ENCODE measurements at places on chromosomes 13 and 19.
A peak's percentile ranks its signal among the peaks of the same experiment; 100 is the strongest.

DNA sequence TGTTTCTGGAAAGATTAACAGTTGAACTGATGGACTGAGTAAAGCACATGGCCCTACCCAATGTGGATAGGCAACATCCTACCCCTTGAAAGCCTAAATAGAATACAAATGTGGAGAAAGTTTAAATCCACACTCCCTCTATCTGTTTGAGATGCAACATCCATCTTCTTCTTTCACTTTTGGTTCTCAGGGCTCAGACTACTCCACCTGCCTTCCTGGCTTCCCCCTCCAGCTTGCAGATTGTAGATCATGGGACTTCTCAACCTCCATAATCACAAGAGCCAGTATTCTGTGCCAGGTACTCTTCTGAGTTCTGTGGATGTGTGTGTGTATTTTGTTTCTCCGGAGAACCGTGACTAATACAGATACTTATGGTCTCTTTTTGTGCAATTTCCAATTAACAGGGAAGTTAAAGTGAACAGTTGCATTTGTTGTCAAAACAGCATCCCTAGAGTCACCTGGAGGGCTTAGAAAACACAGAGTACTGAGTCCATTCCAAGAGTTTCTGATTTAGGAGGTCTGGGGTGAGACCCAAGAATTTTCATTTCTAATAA lies 590.3 kb upstream of the MIR17HG start:
- DNase-seq: no peak

DNA sequence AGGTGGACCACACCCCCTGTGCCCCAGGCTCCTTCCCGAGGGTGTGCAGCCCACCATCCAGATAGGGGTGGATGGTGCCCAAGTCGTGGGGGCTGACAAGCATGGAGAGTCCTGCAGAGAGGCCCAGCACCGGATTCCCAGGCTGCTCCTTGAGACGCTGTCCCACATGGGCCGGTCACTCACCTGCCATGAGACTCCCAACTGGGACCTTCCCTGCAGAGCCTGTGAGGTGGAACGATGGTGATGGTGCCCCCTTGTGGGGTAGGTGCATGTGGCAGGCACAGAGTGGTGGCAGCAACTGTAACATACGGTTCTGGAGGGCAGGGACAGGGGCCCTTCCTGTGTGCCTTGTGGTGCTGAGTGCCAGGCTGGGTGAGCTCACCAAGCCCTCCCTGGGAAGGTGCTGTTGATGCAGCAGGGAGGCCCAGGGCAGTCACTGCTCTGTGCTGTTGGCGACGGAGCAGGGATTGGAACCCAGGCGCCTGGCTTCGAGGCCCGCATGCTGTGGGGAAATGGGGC lies 33.1 kb downstream of the PPP1R37 start:
- peak; percentile 52 for DNase-seq

DNA sequence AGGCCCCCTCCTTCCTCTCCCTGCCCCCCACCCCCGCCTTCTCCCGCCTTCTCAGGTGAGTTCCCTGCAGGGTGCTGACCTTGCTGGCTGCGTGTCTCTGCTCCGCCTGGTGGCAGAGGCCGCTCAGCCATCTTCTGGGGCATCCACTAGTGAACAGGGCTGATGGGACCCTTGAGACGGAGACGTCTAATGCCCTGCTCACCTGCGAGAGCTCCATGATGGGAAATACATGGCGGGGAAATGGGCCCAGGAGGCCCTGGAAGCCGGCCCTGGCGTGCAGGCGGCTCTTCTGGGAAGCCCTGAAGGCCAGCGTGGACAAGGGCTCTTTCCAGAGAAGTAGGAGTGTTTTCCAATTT lies 15.2 kb upstream of the F7 start:
- DNase-seq: no peak

DNA sequence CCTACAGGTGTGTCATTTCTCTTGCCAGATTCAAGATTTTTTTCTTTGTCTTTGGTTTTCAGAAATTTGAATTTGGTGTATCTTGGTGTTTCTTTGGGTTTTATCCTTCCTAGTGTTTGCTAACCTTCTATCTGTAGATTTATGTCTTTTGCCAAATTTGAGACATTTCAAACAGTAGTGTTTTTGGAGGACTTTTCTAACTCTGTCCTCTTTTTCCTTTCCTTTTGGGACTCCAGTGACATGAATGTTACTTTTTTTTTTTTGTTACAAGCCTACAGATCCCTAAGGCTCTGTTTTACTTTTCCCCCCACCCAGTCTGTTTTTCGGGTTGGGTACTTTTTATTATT lies 58.8 kb downstream of the ZMYM2 start:
- DNase-seq: no peak

GRCh38 chr13:94327318-94327717 lies 152.2 kb downstream of the DCT start:
- DNase-seq: no peak

- DNase-seq: no peak
Observed at GRCh38 chr13:35947315-35947714, 183.9 kb downstream of the DCLK1 start.

DNA sequence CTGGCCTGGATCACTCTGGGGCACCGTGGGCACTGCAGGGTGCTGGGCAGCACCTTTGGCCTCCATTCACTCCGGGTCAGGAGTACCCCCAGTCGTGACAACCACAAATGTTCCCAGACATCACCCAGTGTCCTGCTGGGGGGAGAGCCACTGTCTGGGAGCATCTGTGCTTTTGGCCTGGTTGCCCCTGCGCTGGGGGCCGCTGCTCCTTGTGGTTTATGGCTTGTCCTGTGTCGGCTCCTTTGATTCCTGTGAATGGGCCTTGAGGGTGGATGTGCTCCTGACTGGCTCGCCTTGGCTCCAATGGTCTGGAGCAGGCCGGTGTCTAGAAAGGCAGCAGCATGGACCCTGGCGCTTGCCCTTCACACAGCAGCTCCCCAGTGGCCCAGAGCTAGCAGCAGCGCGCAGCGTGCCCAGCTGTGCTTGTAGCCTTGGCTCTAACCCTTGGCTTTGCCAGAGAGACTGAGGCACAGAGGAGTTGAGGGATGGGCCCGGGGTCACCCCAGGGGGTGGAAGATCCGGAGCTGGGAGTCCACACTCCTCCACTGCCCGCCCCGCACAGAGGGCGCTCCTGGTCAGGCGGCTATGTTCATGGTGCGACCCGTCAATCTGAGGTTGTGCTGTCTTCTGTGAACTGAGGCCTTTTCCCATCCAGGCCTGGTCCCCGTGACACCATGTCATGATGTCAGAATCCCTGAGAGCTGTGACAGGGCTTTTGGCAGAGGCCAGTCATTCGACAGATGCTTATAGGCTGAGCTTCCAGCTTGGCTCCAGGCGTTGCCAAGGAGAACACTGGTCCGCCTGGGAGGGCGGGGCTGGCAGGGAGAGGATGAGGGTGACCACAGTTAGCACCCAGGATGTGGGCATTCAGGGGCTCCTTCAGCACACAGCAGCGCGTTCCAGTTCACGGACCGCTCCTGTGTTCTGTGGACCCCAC lies 4.1 kb downstream of the DAZAP1 start:
- no peak for DNase-seq

DNA sequence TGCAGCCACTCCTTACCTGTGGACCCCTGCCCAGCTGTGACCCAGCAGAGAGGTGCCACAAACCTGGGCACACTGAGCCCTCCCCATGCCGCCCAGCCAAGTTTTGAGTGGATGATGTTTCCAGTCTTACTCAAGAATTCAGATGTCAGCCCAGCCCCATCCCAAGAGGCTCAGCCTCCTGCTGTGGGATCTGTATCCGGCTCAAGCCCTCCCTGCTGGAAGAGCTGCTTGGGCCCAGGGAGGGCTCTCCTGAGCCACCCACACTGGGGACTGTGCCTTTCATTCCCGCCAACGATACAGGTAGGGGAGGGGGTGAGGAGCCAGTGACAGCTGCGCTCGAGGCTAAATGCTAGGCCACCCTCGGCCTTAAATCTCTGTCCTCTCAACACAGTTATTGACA lies 5.9 kb upstream of the SLC7A9 start:
- no peak for DNase-seq

GRCh38 chr19:7705387-7706187 lies 3.7 kb upstream of the FCER2 start:
- DNase-seq: peak; percentile 70

DNA sequence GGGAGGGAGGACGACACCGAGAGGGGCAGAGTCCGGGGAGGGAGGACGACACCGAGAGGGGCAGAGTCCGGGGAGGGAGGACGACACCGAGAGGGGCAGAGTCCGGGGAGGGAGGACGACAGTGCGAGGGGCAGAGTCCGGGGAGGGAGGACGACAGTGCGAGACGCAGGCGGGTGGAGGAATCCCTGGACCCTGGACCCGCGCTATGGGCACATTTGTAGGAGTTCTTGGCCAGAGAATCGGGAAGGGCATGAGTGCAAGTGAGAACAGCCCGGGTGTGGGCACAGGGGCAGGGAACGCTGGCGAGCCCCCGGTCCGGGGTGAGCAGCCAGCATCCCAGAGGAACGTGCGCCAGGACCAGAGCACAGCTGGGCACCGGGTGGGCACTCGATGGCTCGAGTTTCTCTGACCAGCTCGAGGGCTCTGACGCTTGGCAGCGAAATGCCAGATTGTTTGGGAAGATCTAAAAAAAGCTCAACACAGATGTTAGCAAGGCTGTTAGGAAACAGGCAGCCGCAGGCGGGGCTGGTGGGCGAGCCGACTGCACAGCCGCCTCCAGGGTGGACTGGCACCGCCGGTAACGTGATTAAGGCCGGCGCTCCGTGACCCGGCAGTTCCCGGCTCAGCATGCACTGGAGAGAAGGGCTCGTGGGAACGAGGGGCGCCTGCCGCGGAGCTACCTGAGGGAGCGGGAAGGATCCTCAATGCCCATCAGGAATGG lies 17.9 kb upstream of the C2CD4C start:
- DNase-seq: no peak

GRCh38 chr13:44812818-44813217 lies 176.5 kb downstream of the NUFIP1 start:
- DNase-seq: no peak

GRCh38 chr13:44276061-44276460 lies 97.6 kb upstream of the SERP2 start:
- no peak for DNase-seq

GRCh38 chr13:42883771-42884467 lies 102.5 kb downstream of the FAM216B start:
- DNase-seq: no peak

DNA sequence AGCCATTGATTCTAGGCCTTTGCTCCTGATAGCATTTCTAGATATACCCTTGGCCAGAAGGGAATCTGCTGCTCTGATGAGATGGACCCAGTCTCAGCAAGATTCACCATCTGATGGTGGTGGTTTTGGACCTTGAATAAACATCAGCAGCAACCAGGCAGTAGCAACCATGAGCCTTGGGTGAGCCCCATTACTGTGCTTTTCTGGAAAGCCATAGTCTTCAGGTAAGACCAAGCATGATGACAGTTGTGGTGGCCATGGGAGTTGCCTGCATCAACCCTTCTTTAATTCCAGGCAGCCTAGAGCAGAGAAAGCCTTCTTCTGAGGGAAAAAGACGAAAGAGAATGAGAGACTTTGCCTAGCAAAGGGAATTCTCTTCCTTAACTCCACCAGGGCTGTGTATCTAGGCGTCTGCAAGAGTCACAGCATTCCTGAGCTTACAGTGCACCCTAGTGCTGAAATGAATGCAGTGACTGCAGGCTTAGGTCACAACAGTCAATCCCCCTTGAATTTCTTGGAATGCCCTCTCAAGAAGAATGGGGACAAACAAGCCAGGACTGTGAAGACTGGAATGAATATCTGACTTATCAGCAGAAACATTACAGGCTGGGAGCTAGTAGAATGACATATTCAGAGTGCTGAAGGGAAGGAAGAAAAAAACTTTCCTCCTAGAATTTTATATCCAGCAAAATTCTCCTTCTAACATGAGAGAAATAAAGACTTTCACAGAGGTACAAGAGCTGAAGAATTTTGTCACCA lies 942.4 kb upstream of the PCDH20 start:
- no peak for DNase-seq

GRCh38 chr13:44197791-44198770 lies 175.5 kb upstream of the SERP2 start:
- DNase-seq: no peak

- no peak for DNase-seq
Observed at GRCh38 chr19:45385392-45386221, 15.2 kb upstream of the ERCC2 start.

DNA sequence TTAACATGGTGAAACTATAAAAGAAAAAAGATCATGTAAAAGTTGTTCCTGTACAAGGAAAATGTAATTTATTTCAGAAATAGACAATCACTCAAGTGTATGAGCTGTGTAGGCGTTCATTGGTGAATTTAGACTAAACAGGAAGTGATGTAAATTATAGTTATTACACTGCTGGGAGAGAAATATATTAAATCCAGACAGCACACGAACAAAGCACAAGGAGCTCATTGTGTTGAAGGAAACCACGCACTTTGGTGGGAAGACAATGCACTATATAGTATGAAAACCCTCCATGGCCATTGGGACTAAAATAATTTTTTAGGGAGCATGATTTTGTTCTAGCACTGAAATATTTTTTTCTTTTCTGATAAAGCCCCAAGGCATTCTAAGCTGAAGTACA lies 450.5 kb downstream of the KLF12 start:
- no peak for DNase-seq

DNA sequence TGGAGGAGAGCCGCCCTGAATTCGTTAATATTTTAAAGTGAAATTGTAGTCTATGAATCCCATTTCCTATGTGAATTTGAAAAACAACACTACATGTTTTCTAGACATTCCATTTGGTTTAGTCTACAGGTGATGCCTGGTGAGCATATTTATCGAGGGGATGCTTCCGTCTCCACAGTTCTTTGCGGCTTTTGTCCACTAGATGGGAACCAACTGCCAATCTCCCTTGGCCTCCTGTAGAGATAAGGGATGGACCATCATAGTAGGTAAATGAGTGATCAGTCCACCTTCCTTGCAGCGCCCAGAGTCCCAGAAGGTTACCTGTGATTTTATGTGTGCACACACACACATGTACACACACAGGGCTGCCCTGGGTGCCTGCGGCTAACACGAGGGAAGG lies 289.8 kb upstream of the SOX21 start:
- DNase-seq: no peak

DNA sequence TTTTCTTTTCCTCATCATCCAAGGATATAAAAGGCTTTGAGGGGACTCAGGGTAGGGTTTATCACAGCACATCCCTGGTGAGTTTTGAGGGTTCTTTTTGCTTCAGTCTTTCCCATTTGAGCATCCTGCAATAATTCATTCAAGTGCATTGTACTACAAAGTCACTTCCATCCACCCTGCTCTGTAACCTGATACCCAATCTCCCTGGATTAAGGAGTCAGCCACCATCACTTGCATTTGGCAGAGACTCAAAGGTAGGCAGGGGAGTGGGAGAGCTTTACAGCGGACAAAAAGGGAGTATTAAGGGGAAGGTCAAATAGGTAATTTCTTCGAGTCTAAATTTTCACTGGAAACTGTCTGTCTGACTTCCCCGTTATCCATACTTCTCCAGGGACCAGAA lies 216.1 kb upstream of the TMTC4 start:
- DNase-seq: no peak

Measured in stimulated activated CD4-positive, alpha-beta T cell treated with anti-CD3 and anti-CD28 coated beads, Interleukin-2, amount 100 ng/mL, for 4 hours (primary cell).